ENCODE measurements at places on chromosomes 5 and 9. TPM values are rescaled to one million over a fixed set of nuclear protein-coding genes. Genes with fewer than 3 reads are reported as not detected.

The NMUR2 gene
- not detected for total RNA-seq

The C5orf46 gene
- not detected for total RNA-seq

The LYSMD3 gene
- 14.3 TPM for total RNA-seq

The LIX1 gene
- not detected for total RNA-seq

The SEMA6A gene
- 9.1 TPM for total RNA-seq

The WWC1 gene
- total RNA-seq, result 28.6 TPM

The CCNG1 gene
- 146 TPM for total RNA-seq

The PCDHA11 gene
- total RNA-seq, result 0.04 TPM

The PITX1 gene
- not detected for total RNA-seq

The DRD1 gene
- not detected for total RNA-seq

The FGF10 gene
- total RNA-seq, result not detected

The PCDHA9 gene
- total RNA-seq, result not detected

The IGFBPL1 gene
- 0.44 TPM for total RNA-seq

Measured in right lobe of liver (tissue), 6 donors.